T-helper 17 cell (primary cell): ENCODE measurements at places on chromosomes 12 and 14.

DNA sequence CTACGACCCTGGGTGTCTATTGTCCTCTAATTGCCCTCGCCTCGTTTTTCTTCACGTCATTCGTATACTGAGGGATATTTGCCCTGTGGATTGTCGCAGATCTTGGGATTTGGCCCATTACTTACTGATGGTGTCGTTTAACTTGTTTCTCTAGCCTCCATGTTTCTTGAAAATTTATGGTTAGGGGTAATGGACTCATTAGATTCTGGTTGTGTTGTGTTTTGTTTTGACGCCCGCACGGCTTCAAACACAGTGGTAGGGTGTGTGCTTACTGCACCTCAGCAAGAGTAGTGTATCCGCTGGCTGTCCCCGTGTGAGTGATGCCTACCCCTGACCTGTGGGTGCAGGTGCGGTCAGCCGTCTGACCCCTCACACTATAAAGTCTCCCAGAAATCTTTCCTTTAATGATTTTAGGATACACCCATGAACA, 874 bp upstream of the RNU6-8 start:
- DNase-seq = no peak
- H3K27ac ChIP-seq = peak overlapping the region; percentile 99
- peaks cover 31% of the 10 kb centered on the region for H3K4me1 ChIP-seq
- peaks cover 5% of the 10 kb centered on the region for H3K27me3 ChIP-seq

- H3K27me3 ChIP-seq = peaks cover 10% of the 10 kb centered on the region
- no peak overlapping the region for H3K27ac ChIP-seq
- no peaks in the 10 kb centered on the region for H3K36me3 ChIP-seq
- DNase-seq = no peak
- no peak overlapping the region for H3K4me3 ChIP-seq
- H3K4me1 ChIP-seq = no peaks in the 10 kb centered on the region
Observed at GRCh38 chr12:105744371-105745058, 394.2 kb downstream of the NUAK1 start.

DNA sequence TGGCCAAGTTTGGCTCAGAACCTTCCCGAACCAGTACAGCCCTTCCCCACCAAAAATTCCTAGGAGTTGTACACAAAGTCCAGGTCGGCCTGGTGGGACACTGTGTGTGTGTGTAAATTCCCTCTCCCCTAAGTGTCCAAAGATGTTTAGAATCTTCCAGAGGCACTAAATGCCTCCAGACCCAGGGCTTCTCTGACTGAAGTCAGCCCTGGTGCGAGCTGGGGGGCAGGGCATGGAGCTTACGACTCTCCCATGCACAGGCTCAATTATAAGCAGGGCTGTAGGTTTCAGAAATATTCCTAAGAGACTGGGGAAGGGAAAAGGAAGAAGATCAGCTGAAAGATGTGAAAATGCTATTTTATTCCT, 106.9 kb upstream of the ATF7IP start:
- H3K4me3 ChIP-seq = no peak overlapping the region
- H3K36me3 ChIP-seq = no peaks in the 10 kb centered on the region

DNA sequence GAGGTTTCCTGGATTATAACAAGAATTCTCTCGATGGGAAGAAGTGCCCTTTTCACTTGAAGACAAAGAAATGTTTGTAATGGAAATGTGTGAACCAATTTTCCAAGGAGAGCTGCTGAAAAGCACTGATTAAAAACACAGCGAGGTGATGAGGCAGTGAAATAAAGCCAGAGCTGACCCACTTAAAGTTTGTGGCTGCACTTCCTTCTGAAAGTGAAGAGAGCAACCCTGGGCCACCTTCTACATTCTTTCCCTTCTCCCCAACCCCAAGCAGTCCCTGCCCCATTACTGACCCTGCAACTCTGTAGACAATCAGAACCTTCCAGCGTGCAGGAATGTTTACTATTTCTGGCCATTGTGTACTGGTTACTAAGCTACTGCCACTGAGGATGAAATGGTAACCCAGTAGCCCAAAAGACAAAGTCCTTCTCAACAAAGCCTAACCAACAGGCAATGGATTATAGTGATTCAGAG, 173.9 kb downstream of the TTC7B start:
- no peak overlapping the region for H3K27ac ChIP-seq
- H3K27me3 ChIP-seq = no peaks in the 10 kb centered on the region
- H3K36me3 ChIP-seq = no peaks in the 10 kb centered on the region
- no peak for DNase-seq
- no peaks in the 10 kb centered on the region for H3K4me1 ChIP-seq
- H3K4me3 ChIP-seq = no peak overlapping the region

GRCh38 chr12:7994731-7995205, 37.7 kb upstream of the FOXJ2 start:
- peaks cover 17% of the 10 kb centered on the region for H3K4me1 ChIP-seq
- no peak overlapping the region for H3K27ac ChIP-seq
- DNase-seq = no peak

DNA sequence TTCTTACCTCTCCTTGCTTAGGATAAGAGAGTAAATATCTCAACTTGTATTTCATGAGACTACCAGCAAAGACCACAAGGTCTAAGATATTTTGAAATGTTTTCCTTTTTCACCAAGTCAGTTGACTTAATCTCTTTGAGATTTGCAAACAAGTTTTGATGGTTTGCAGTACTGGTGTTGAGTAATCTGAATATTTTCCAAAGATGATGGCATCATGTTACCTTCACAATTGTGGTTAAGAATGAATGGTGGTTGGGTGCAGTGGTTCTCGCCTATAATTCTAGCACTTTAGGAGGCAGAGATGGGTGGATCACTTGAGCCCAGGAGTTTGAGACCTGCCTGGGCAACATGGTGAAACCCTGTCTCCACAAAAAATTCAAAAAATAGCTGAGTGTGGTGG, 225.7 kb downstream of the TMTC2 start:
- no peak overlapping the region for H3K27ac ChIP-seq
- H3K36me3 ChIP-seq = no peaks in the 10 kb centered on the region
- no peaks in the 10 kb centered on the region for H3K4me1 ChIP-seq
- DNase-seq = no peak

DNA sequence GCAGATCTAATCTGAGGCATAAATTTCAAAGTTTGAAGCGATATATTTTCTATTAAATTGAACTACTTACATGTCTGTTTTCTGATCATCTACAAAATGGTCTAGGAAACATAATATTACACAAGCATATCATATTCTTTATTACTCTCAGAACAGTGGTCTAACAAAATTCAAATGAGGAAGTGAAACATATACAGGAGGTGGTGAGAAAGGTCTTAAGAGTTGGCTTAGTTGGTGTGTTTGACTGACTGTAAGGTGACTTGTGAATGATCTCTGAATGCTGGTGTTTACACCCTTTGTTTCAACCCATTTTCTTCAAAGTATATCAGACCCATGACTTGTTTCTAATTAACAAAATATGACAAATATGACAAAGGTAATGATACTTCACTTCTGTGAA, 1156.8 kb downstream of the SLC16A7 start:
- H3K4me1 ChIP-seq = no peaks in the 10 kb centered on the region
- no peaks in the 10 kb centered on the region for H3K27me3 ChIP-seq
- H3K4me3 ChIP-seq = no peak overlapping the region
- DNase-seq = no peak
- H3K36me3 ChIP-seq = no peaks in the 10 kb centered on the region

DNA sequence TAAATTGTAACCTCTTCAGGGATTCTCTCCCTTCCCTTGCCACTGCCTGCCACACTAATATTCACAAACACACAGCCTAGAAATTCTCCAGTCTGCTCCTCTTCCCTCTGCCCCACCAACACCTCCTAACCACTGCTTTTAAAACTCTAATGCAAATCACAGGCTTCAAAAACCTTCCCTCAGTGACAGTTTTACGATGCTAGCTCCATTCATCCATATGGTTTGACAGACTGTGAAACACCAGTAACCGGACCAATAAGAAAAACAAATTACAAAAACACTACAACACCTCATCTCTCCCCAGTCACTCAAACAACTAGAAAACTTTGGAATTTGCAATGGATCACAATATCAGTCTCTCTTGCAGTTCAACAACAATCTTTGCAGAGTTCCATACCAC, 5.7 kb downstream of the DPF3 start:
- no peak for DNase-seq
- no peak overlapping the region for H3K4me3 ChIP-seq
- H3K4me1 ChIP-seq = peaks cover 8% of the 10 kb centered on the region
- H3K27ac ChIP-seq = no peak overlapping the region

DNA sequence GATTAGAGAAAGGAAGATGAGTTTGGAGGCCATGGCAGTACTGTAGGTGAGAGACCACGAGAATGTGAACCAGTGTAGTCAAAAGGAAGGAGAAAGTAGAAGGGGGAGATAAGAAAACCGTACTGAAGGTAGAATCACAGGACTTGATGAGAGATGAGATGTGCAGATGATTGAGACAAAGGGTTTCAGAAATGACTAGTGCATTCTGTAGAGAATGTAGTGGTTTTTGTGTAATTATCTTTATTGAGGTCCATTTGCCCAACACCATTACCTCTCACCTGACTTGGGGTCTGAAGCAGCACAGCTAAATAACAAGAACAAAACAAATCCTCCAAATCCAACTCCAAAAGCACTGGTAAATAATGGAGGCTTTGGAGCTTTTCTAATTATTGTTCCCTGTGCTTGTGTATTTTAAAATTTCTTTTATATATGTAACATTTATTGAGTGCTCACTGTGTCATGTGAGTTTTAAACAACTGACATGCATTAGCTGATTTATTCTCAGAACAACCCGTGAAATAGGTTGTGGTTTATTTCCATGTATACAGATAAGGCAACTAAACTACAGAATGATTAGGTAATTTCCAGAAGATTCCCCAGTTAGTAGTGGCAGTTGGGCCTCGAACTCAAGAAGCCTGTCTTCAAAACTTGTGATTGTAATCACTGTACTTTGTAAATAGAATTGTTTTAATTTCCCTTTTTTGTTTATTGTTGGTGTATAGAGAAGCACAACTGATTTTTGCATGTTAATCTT, 390.0 kb downstream of the AEBP2 start:
- no peak overlapping the region for H3K4me3 ChIP-seq
- H3K36me3 ChIP-seq = no peaks in the 10 kb centered on the region
- H3K27me3 ChIP-seq = no peaks in the 10 kb centered on the region
- peaks cover 2% of the 10 kb centered on the region for H3K4me1 ChIP-seq
- DNase-seq = no peak

GRCh38 chr12:109677279-109677691, 36.3 kb upstream of the FAM222A start:
- H3K27me3 ChIP-seq = peaks cover 14% of the 10 kb centered on the region
- H3K4me1 ChIP-seq = no peaks in the 10 kb centered on the region
- H3K36me3 ChIP-seq = peaks cover 2% of the 10 kb centered on the region
- no peak for DNase-seq
- H3K4me3 ChIP-seq = no peak overlapping the region
- no peak overlapping the region for H3K27ac ChIP-seq
